NCI-H1694 treated with DMSO at 0.1 percent for 48 hours (cell line): ENCODE measurements at places on chromosomes 1 and 21.

DNA sequence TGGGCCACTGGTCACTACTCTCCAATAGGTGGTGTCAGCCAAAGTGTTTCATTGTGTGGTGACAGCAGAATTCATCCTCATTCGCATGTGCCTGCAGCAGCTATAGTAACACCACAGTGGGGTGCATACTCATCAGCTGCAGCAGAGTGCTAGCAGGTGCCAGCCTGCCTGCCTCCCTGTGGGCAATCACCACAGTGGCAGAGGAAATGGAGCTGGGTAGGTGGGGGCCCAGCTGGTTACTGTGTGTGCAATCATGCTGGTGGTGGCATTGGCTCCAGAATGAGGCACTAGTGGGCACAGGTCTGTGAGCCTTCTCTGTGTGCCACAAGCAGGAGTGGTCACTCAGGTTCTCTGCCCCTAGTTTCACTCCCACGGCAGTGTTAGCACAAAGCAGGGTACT, 579.2 kb downstream of the PTPRC start:
- no peak for DNase-seq

DNA sequence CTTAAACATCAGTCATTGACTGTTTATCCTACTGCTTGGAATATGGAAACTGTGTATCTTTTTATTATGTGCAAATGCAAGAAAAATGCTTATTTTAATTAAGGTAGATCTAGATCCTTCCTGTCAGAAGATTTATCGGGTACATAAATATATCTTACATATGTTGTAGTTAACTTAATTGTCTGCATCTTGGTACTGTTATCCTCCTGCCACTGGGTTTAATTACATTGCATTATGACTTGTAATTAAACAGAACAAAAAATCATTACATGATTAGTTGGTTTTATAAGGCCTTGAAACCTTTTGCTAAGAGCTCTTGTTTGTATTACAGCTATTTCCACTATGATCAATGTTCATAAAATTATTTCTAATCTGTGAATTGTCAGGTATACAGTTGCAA, 211.2 kb downstream of the PTGER3 start:
- DNase-seq: no peak

DNA sequence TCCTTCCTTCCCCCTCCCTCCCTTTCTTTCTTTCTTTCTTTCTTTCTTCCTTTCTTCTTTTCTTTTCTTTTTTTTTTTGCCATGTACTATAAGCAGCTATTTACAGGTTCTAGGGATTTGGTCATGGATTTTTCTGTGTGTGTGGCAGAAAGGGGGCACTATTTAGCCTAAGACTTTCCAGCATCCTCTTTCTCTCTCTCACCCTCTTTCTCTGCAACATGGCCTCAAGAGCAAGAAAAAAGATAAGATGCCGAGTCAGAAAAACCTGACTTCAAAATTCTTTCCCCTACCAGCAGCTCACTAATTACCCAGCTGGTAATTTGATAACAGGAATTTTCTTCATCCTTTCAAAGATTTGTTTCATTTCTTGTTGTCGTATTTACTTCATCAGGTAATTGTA, 458.3 kb upstream of the ADAMTS5 start:
- DNase-seq: no peak

- DNase-seq: no peak
Observed at GRCh38 chr1:36471830-36472641, 7.9 kb upstream of the MRPS15 start.

DNA sequence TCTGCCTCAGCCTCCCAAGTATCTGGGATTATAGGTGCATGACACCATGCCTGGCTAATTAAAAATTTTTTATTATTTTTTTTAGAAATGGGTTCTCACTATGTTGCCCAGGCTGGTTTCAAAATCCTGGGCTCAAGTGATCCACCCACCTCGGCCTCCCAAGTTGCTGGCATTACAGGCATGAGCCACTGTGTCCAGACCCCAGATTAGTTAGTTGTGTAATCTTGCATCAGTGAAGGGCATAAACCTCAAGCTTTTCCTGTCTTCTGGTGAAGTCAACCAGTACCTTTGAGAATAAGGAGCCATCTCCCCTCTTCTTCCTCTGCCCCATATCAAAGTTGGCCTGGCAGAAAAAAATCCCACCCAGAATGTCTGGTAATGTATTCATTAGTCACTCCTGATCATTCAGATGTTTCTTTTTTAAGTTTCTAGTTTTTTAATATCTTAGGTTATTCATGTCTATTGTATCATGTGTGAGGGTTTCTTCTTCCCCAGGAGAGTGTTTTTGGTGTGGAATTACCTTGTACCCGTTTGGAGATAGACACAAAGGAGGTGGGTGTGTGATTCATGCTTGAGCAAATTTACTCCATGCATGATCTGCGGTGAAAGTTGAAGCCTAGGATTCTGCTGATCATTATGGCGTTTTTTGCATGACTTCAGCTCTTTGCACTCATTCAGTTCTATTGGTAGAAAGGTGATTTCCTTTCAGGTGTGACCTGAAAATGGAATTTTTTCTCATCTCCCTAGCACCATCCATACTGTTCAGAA, 144.0 kb downstream of the FMN2 start:
- DNase-seq: no peak

- no peak for DNase-seq
Observed at GRCh38 chr1:16092097-16092922, 18.9 kb upstream of the FAM131C start.

- no peak for DNase-seq
Observed at GRCh38 chr1:25863486-25864262, 4.4 kb upstream of the AUNIP start.

- DNase-seq: no peak
Observed at GRCh38 chr1:12173631-12174121, 6.9 kb downstream of the TNFRSF1B start.

GRCh38 chr1:179817056-179817455, 60.5 kb downstream of the TOR1AIP2 start:
- no peak for DNase-seq
